ENCODE measurements at places on chromosomes 6 and 20.

DNA sequence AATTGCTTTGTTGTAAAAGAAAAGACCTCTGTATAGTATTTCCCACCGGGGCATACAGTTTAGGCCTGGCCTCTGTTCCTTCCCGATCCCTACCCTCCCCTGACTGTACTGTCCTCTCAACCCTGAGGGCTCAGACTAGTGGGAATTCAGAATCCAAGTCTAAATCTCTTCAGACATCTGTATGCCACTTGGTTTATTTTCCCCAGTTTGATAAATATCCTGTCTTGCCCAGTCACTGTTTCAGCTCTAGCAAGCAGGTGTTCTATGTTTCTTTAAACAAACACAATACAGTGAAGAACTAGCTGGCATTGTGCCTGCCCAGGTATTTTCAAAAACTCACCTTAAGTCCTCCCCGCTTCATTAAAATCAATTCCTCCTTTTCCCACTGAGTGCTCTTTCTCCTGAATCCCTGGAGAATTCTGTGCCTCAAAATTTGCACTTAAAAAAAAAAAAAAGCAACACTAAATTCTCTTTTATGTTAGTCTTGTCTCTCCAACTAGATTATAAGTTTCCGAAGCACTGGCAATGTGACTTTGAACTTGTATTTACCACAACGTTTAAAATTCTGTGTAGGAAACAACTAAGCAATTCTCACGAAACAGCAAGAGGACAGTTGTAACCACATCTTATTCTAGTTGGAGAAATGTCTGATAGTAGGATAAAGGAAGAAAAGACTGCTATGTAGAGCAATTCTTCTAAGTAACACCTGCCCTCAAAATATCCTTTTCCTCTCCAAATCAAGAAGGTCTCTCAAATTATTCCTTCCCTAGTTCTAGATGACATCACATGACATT, 112.0 kb upstream of the CARMIL1 start:
- DNase-seq = no peak

DNA sequence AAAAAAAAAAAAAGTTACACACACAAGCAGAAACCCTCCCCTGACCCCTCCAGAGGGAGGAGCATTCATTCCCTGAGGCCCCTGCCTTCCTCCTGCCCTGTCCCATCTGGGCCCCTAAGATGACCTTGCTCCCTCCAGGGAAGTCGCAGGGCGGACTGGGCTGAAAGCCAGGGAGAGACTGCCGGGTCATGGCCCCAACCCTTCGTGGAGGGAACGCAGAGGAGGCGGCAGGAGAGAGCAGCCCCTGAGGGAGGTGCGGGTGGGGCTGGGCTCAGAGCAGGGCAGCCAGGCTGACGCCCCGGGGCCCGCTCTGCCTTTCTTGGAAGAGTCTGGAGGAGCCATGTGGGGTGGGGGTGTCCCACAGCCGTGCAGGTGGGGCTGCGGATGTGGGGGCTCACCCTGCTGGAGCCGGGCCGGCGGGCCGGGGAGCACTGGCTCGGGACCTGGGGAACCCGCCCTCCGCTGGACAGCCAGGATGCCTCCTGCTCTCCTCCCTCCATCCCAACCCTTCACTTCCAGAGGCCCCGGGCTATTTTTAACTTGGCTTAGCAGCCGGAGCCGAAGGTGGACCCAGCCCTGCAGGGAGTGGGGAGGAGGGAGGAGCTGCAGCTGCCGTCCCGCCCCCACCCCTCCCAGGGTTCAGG, 15.0 kb upstream of the ABHD16B start:
- no peak for DNase-seq

GRCh38 chr6:104095661-104096416, 763.9 kb downstream of the HACE1 start:
- no peak for DNase-seq

GRCh38 chr6:107440936-107441335, 18.4 kb downstream of the PDSS2 start:
- DNase-seq = no peak
